ENCODE measurements at places on chromosomes 2 and 18.

- no peak for DNase-seq
Observed at GRCh38 chr2:122166820-122167219, 411.4 kb downstream of the TSN start.

GRCh38 chr2:161414042-161415033 lies 1.8 kb upstream of the TBR1 start:
- peak; percentile 10 for DNase-seq

- peak; percentile 53 for DNase-seq
Observed at GRCh38 chr2:42238644-42239288, 69.6 kb downstream of the EML4 start.

- no peak for DNase-seq
Observed at GRCh38 chr2:52931660-52932059, 835.9 kb upstream of the CHAC2 start.

DNA sequence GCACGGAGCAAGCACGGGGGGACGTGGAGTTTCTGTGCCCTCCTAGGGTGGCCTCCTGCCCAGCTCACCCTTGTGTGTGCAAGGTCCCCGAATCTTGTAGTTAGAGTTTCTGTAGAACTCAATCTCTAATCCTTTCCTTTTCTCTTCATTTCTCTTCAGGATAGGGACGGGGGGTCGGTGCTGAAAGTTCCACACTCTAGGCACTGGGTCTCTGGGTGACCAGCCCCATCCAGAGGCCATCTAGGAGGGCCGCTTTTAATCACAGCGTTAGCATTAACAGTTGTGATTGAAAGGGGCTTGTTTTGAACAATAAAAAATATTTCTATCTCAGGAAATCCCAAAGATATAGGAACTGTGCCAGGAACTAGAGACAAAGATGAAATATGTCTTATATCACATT lies 10.5 kb downstream of the SOCS6 start:
- DNase-seq, result no peak

DNA sequence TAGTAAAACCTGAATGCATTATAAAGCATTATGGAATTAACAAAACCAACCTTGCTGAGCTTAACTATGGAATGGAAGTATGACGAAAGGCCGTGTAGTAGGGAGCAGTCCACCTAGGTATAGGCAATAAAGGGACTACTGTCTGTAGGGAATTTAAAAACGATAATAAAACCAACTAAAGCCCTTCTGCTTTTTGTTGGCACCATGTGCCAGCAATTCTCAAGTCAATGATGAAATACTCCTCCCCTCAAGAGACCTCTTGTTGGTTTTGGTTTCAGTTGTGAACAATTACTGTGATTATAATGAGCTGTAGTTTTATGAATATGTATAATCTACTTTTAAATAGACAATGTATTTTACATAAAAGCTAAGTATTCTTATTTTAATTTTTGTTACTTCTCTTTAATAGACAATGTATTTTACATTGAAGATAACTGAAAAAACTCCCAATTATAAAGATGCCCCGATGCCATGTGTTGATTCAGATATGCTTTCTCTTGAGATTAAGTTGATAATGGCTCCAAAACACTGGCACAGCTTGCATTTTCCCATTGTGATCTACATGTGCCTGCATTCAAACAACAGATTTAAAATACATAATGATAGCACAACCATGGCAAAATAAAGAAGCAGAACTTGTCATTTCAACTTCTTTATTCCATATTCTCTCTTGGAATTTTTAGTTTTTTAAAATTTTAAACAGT lies 55.5 kb upstream of the ZDBF2 start:
- no peak for DNase-seq

GRCh38 chr2:23241611-23242245 lies 143.3 kb upstream of the KLHL29 start:
- DNase-seq, result no peak

DNA sequence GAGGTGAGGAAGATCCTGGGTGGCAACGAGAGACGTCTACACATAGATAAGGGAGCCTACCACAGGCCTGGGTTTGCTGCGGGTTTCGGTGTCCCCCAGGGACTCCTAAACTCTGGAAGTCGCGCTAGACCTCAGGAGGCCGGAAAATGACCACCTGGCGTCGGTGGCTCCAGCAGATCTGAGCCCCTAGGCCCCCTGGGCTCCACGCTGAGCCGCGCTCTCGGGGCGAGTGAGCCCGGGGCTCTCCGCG lies 987 bp upstream of the DLX1 start:
- DNase-seq, result no peak

DNA sequence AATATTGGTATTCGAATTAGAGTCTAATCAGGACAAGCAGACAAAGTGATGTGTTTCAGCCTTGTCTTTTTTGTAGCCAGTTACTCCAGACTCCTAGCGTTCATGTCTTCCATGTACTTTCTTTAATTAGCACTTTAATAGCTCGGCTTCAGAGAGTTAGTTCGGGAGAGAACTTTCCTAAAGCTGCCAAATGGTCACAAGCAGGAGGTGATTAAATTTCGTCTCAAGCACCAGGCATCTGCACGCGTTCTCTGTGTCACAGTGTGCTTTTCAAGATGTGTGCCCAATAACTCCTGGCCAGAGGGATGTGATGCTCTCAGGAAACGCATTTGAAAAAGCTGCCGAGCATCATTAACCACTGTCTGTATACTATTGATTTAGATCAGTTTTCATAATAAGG lies 790.8 kb downstream of the SOCS6 start:
- no peak for DNase-seq

- DNase-seq, result no peak
Observed at GRCh38 chr18:48306838-48307237, 102.3 kb downstream of the ZBTB7C start.

DNA sequence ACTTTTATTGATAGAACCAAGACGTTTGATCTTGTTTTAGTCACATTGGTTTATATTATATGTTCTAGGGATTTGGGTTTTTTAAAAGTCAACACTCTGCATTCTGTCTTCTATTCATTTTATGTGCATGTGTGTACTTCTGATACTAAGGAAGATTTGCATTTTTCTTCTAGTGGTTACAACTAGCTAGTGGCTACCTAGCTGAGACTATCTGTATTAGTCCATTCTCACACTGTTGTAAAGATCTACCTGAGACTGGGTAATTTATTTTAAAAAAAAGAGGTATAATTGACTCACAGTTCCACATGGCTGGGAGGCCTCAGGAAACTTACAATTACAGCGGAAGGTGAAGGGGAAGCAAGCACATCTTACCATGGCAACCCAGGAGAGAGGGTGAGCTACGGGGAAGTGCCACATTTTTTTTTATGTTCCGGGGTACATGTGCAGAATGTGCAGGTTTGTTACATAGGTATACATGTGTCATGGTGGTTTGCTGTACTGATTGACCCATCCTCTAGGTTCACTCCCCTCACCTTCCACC lies 69.9 kb downstream of the SP100 start:
- DNase-seq, result no peak

- no peak for DNase-seq
Observed at GRCh38 chr2:64130333-64130732, 13.9 kb downstream of the PELI1 start.

- no peak for DNase-seq
Observed at GRCh38 chr2:4381049-4381448, 677.7 kb downstream of the DCDC2C start.

DNA sequence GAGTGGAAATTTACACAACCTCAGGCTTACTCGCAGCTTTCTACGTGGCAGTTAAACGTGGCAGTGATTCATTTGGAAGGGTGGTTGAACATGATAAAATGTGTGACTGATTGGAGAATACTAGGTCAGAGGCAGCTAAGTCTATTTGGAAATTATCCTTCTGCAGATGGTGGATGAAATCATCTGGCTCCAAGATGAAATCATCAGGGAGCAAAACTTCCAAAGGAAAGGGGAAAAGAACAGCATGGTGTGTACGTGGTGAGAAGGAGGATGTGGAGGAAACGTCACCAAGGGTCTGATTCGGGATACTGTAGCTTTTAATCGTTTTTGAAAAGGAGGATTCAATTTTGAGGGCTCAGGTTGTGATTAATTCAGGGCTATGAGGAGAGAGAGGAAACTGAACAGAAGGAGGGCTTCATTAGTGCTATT lies 47.9 kb downstream of the COL3A1 start:
- no peak for DNase-seq

GRCh38 chr18:25279961-25280360 lies 72.0 kb downstream of the ZNF521 start:
- DNase-seq, result no peak

- DNase-seq, result no peak
Observed at GRCh38 chr2:128641421-128642080, 322.9 kb upstream of the HS6ST1 start.

- no peak for DNase-seq
Observed at GRCh38 chr2:152594022-152594766, 123.1 kb downstream of the PRPF40A start.

GRCh38 chr2:239290618-239291474 lies 110.0 kb downstream of the HDAC4 start:
- DNase-seq, result no peak

- no peak for DNase-seq
Observed at GRCh38 chr2:167856190-167856589, 391.2 kb downstream of the STK39 start.

DNA sequence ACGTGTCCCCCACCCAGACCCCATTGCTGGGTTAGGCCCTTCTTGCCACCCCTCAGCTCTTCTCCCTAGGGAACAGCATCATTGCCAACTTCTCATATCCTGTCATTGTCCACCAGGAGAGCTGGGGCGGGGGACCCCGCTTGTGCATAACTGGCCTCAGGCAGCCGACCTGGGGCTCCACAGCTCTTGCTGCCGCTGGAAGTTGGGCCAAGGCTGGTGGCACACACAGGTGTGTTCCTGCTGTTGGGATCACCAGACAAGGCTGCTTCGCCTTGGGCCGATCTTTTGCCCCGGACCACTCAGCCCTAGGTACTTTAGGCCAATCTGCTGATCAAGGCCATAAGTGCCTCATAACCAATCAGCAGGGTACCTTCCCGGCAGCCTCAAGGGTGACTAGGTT lies 28.6 kb downstream of the TPRKB start:
- no peak for DNase-seq

DNA sequence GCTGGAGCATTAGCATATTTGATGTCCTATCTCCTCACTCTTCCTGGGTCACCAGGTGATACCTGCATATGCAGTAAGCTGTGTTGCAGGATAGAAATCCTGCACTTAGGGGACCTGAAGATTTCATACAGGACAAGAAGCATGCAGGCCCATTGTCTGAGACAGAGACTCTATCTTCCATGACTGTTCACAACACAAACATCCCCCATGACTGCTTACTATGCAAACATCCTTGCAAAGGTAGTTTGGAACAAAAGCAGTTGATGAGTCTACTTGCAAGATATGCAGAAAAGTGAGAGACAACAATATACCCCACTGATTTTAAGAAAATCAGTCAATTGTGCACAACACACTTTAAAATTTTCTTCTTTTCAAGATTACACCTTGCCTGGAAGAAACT lies 108.6 kb upstream of the ZEB2 start:
- DNase-seq, result no peak

- DNase-seq, result no peak
Observed at GRCh38 chr18:22165049-22165602, 4.3 kb upstream of the GATA6 start.

- no peak for DNase-seq
Observed at GRCh38 chr2:118558846-118559245, 288.6 kb downstream of the EN1 start.

DNA sequence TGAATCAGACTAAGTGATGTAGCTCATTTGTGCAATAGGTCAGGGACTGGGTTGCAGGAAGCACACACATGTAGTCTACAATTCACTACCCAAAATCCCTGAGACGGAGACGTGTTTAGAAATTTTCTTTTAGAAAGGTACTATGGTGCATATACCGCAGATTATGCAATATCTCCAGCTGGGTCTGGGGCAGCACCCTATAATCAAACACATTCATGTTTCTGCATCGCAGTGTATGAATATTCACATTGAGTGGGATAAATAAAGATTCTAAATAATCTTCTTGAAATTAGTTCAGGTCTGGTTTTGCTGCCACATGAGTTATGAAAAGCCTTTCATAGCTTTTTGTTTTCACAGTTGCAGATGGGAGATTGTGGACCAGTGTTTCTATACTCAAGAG lies 395.7 kb upstream of the FANCL start:
- no peak for DNase-seq

DNA sequence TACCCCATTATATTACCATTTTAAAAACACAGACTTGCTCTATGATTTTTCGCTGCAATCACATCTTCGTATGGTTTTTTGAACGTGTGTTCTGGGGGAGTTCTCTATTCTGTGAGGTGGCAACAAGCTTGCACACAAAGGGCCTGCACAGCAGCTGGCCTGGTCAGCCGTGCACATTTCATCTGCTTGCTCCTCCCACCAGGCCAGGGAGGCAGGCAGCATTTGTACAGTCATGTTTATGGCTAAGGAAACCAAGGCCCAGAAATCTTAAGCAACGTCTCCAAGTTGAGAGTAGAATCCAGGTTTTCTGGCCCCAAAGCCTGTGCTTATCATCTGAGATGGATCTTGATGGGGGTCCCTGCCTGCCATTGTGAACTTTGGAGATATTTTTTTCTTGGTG lies 106.4 kb upstream of the SMIM21 start:
- DNase-seq, result no peak

GRCh38 chr2:231033147-231034132 lies 3.9 kb upstream of the C2orf72 start:
- no peak for DNase-seq

GRCh38 chr2:199744724-199745123 lies 106.3 kb downstream of the FTCDNL1 start:
- no peak for DNase-seq

DNA sequence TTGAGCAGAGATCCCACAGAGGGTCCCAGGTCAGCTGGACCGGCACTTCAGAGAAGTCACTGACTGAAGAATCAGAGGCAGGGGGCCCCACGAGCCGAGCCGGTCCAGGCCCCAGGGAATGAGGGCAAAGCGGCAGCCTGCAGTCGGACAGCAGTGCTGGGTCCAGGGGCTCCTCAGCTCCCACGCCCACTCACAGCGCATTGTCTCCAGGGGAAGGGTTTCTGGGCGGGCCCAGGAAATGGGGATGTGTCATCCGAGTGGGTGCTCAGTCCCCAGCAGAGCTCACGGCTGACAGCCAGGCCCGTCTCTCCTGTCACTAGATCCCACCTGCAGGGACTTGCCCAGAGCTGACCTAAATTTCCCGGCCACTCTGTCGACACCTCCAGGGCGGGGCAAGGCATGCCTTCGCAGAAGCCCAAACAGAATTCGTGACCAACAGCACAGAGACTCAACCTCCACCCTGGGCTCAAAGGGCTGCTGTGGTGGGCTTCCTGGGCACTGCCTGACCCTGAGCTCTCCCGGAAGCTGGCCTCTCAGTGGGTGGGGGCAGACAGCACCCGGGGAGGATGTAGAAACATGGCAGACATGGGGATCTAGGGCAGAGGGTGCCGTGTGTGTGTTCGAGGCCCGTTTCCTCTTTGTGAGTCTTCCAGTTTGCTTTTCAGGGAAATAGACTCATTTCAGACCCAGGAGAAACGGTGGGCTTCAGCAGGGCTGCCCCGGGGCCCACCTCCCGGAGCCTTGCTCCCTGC lies 42.1 kb upstream of the TAF1B start:
- peak; percentile 64 for DNase-seq

GRCh38 chr2:174442546-174443510 lies 44.0 kb downstream of the GPR155 start:
- no peak for DNase-seq

- DNase-seq, result no peak
Observed at GRCh38 chr18:28793901-28794300, 617.0 kb upstream of the CDH2 start.
